Fibroblast of skin of right biceps (primary cell): ENCODE measurements at places on chromosomes 7 and 10.
A peak's percentile ranks its signal among the peaks of the same experiment; 100 is the strongest.

GRCh38 chr10:23147035-23147434 is 45.1 kb upstream of the PTF1A start:
- DNase-seq = no peak

- DNase-seq = no peak
These were observed 78.5 kb upstream of the GATAD1 start for GRCh38 chr7:92368741-92369140.

DNA sequence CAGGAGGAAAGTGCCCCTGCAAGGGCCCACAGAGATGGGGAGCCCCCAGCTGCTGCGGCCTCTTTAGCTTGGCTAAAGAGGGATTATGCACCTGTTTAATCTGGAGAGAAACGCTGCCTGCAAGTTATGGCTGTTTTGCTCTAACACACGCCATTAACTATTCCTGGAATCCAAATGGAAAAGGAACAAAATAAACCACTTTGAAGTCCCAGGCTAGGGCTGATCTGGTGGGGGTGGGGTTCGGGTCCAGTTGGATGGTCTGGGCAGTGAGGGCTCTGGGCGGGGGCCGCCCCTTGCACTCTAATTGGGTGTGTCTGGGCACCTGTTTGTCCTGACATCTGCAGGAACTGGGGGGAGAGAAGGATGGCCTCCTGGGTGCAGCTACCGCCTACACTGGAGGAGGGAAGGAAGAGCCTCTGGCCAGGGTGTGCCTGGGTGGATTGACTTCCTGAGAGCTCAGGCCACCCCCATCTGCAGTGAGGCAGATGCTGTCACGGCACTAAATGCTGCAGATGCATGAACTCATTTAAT is 300.6 kb downstream of the ZEB1 start:
- no peak for DNase-seq

DNA sequence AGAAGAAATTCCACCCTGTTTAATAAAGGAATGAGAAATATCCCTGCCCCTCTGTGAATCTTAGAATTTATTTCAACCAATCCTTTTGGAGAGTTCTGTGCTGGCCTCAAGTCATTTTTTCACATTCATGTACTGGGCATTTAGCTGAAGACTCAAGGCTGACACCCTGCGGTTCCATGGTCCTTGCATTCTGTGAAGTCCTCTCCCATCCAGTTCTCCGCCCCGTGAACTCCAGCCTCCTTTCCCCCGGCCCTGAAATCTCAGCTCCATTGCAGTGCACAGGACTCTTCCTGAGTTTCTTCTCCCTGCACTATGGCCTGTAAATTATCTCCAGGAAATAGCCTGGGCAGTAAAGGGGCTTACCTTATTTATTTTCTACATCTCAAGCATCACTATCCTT is 183.0 kb upstream of the KCND2 start:
- peak; percentile 3 for DNase-seq

GRCh38 chr10:104472957-104473745 is 119.5 kb downstream of the CFAP58 start:
- peak; percentile 26 for DNase-seq

DNA sequence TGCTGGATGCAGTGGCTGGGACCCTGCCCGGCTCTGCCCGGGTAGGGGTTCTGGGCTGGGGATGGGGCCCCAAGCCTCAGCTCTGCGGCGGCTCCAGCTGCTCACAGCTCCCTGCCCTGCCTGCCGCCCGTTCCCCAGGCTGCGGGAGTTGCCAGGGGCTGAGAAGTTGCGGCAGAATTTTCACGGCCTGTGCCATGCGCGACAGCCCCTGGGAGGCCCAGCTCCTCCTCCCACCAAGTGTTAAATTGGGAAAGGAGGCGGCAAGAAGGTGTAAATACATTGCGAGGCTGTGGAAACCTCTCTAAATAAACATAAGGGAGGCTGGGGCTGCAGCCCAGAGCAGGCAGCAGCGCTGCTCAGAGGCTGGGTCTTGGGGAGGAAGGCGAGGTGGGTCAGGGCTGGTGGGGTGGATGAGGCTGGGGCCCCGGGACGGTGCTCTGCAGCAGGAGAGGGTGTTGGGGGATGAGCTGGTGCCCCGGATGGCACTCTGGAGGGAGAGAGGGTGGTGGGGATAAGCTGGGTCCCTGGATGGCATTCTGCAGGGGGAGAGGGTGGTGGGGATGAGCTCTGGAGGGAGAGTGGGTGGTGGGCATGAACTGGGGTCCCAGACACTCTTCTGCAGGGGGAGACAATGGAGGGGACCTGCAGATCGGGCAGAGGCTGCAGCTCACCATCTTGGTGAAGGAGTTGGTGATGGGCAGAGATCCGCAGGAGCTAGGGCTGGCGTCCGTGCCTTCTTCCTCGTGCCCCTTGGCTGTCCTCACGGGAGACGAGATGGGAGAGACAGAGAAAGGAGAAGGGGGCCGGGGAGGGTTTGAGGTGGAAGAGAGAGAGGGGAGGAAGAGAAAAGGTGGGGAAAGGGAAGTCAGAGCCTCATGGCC is 85.5 kb upstream of the GNA12 start:
- no peak for DNase-seq

DNA sequence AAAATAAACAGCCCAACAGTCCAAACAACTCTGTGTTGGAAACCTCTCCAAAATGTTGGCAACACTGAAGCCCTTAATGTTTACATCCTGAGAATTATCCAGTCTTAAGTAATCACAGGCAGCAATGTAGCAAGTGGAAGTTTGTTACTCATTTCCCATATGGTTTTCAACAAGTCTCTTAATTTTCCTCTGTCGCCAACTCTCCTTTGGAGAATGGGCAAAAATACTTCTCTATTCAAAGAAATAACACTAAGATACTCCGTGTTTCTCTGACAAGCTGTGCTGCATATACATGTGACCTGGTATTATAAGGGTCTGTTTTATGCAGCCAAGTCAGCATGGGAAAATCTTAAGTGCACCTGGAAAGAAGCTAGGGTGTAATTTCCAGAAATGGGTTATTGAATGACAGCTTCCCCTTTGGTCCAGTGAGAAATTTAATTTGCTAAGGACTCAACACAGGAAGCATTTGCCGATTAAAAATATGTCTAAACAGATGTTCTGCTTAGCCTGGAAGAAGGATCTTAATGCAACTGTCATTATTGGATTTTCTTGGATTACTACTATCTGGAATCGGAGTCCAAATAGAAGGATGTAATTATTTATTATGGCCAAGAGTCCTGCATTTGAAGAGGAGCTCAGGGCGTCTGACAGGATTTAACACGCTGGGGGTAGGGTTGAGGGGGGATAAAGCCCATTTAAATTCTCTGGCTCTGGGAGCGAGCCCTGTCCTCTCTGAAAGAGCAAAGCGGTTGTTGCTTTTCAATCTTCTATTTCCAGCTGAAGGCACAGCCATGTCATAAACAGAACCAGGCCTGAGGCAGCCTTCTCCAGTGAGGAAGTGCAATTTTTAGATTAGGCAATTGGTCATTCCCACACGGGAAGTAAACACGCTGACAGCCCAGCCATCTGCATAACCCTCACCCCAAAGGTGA is 73.1 kb downstream of the TLL2 start:
- no peak for DNase-seq

GRCh38 chr10:78336402-78336791 is 302.7 kb downstream of the RPS24 start:
- peak; percentile 90 for DNase-seq

- DNase-seq = no peak
These were observed 8.5 kb downstream of the NT5C2 start for GRCh38 chr10:103184615-103185014.

- no peak for DNase-seq
These were observed 37.9 kb upstream of the FAM13C start for GRCh38 chr10:59400214-59400613.

DNA sequence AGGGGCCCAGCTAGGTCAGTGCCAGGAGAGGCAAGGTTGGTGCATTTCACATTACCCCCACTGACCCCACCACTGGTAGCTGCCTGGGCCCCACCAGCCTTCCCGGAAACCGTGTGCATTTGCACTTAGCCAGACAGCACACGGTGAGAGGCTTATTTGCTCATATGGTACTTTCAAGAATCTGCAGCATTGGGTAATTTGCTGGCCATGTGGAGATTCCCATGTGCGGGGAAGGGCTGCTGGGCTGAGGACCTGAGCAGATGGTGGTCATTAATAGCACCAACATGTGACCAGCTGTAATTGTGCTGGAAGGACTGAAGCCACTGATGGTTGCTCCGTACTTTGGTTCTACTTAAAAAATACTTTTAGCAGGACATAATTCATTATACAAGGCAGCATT is 323.8 kb downstream of the DPP6 start:
- DNase-seq = no peak

GRCh38 chr7:80679921-80680907 is 41.8 kb downstream of the CD36 start:
- DNase-seq = no peak

- no peak for DNase-seq
These were observed 19.0 kb downstream of the DPCD start for GRCh38 chr10:101607124-101607523.

- DNase-seq = no peak
These were observed 88.7 kb downstream of the CPED1 start for GRCh38 chr7:121077165-121077630.

- no peak for DNase-seq
These were observed 28.4 kb downstream of the RASGEF1A start for GRCh38 chr10:43238462-43238861.

DNA sequence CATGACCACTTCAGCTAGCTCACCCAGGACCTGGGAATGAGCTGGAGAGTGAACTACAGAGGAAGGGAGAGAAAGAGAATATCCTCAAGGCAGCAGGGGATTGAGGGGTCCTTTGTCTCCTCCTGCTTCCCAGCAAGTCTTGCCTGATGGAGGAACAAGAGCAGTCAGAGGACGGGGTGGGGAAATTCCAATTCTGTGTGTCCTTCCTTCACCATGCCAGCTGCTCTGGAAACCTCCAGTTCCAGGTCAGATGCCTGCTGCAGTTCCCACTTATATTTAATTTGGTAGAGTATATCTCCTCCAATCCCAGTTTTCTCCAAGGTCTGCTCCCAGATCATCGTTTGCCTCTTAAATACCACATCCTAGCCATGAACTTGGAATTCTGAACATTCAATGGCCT is 21.4 kb upstream of the LEP start:
- DNase-seq = no peak

DNA sequence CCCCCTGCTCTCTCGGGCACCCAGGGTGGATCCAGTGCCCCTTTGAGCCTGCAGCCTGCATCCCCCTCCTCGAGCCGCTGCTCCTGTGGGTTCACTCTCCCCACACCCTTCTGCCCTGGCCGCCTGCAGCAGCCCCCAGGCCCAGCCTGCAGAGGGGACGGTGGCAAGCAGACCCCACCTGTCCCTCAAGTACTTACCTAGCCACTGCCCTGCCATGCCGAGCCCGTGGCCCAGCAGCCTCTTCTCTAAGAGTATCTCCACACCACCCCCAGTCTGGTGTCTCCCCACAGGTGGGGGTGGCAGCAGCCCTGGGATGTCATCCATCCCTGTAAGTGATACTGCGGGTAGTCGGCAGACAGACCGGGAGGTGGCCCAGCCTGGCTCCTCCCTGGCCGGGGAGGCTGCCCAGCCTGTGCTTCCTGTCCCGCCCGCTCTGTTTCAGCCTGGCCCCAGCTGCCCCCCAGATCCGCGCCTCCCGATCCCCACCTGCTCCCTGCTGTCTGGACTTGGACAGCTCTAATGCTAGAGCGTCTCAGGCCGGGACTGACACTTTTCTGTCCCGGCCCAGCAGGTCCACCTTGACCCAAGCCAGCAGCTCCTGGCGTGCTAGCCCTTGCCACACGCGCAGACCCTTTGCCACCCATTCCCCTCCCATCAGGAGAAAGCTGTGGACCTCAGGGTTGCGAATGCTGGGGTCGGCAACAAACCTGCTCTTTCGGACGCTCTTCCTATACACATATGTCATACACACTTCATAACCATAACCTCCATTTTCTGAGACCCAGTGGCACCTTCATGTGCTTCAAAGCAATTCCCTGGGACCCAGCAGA is 25.0 kb downstream of the YKT6 start:
- no peak for DNase-seq

DNA sequence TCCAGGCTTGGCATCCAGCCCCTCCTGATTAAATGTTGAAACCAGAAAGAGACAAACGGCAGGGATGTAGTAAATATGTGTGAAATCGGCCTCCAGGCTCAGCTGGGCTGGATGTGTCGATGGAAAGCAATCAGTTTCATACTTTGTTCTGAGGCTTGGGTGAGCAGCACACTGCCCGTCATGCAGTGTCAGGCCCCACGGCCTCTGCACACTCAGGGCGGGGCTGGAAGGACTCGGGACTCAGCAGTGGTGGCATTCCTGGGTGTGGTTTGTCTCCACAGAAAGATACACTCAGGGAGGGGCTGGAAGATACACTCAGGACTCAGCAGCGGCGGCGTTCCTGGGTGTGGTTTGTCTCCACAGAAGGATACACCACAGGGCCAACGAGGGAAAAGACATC is 22.0 kb downstream of the ADGRA1 start:
- DNase-seq = no peak

DNA sequence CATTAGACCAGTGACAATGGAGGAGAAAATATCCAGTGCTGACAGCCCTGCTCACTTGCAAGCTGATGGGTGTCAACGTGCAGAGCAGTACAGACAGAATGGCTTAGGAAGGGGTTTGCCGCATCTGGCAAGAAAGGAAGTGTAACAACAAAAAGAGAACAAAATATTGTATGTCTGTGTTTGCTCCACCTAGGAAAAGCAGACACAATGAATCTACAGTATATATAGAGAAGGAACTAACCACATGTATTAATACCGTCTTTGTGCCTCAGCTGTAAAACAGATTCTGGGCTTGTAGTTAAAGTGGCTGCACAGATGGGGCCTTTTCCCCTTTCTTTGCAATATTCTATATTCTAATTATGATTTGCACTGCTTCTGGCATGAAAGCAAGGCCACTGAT is 281.1 kb upstream of the MEOX2 start:
- no peak for DNase-seq

DNA sequence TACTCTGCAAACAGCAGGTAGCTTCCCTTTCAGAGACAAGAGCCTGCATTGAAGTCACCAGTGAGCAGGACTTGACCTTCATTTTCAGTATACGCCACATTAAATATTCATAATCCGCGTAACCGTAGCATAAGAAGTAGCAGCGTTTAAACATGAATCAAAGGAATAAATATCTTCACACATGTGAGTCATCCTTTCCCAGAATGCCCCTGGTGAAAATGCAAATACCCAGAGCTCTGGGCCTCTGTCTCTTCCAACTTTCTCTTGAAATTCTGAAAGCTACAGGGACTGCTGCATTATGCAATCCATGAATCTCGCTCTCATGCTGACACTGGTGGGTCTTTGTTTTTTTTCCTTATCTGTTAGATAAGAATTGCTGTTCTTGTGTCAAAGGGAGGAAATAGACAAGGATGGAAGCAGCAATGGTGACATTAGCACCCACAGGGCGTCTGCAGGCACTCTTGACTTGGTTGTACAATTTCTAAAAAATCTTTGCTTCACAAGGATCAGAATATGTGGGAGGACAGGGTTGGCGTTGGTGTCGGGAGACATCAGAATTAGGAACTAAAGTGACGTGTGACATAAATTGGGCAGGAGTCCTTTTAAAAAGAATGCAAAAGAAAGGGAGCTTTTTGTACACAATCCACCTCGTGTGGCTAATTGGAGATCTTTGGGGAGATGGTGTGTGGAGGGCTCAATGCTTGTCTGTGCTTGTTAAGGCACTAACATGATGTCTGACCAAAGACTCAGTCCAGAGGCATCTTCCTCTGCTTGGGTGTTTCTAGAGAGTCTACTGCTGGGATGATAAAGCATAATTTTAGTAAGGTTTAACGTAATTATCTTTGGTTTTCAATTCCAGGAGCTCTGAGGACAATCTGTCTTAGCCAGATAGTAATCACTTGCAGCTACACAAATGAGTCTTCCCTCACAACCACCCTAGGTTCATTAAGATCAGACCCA is 390.3 kb downstream of the KCNMA1 start:
- DNase-seq = peak; percentile 63
